ENCODE measurements at places on chromosomes 16 and 17.

DNA sequence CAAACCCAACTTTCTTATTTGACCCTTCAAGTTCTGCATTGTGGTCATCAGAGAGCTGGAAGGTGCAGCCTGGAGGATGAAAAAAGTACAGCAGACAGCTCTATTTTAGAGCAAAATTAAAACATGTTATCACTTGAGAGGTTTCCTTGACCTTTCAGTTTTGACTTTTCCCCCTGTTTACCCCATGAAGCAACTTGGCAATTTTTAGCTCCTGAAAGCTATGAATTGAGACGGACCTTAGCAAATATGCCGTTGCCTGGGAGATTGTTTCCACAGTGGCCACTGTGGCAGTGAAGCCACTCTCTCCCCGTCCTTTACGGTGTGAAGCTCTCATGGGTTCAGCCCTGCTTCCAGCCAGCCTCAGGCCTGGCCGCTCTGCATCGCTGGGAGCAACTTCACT is 398.6 kb downstream of the CPPED1 start:
- no peak for DNase-seq

GRCh38 chr16:74580833-74581232 is 26.1 kb downstream of the GLG1 start:
- no peak for DNase-seq

- no peak for DNase-seq
Measured at GRCh38 chr17:71168053-71168741, 952.6 kb upstream of the SOX9 start.

GRCh38 chr17:48254896-48255295 is 147.3 kb downstream of the SNX11 start:
- DNase-seq: no peak

- no peak for DNase-seq
Measured at GRCh38 chr17:62994931-62995330, 28.9 kb downstream of the TANC2 start.

- no peak for DNase-seq
Measured at GRCh38 chr16:66035096-66035495, 331.4 kb upstream of the CDH5 start.

Data from activated T-cell treated with anti-CD3 and anti-CD28 coated beads for 4 hours (primary cell).